ENCODE measurements at places on chromosomes 3 and 15.

GRCh38 chr3:41126472-41126871, 72.8 kb upstream of the CTNNB1 start:
- DNase-seq: no peak

GRCh38 chr3:18428991-18429745, 4.0 kb upstream of the SATB1 start:
- no peak for DNase-seq

DNA sequence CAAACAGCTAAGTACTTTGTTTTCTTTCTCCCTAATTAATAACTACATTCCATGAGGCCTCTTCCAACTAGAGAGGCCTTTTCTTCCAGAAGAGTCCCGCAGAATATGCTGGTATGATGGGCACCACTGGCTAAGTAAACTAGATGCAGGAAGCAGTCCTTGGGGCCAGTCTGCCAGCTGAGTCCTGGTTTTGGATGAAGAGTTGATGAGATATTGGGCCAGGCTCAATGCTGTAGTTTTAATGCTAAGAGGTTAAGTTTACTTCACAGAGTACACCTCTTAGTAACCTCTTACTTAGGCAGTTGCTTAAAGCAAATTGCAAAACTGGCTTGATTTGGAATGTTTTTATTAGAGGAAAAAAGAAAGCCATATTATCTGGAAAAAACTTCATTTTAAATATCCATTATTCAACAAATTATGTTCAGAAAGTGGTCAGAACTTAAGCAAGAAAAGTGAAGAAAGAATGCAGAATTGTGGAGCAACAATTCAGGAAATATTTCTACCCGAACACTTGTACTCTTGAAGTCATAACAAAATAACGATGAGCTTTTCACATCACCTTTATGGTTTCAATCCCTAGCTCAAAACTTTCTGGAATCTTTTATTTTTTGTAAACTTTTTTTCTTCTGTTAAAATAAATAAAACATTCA, 178.4 kb upstream of the CDIN1 start:
- no peak for DNase-seq

DNA sequence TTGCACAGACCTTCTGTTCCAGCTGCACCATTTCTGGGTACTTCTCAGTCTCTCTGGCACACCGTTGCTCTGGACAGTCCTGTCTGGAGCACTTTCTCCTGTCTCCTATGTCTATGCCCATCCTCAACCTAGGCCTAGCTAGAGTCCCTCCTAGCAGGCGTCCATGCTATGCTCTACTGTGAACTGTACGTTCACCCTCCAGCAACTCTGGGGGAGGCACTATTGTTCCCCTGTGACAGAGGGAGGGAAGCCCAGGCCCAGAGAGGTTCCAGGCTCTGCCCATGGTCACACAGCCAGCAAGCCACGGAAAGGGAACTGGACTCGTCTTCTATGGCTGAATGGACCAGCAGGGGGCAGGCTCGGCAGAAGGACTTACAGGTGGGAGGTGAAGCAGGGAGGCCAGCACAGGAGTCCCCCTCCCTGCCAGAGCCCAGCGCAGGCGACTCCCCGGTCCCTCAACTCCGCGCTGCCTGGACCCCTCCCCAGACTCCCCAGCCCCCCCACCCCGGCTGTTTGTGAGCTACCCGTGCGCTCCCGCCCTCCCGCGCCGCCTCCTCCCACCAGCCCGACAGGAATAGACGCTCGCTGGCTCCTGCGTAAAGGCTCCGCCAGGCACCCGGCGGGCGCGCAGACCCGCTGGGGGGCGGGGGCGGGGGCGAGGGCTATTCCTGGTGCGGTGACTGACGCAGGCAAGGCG, 1.7 kb upstream of the LINGO1 start:
- DNase-seq: peak; percentile 37

- DNase-seq: no peak
These were observed 545.0 kb downstream of the ZPLD1 start for GRCh38 chr3:102979682-102980354.

GRCh38 chr3:119616056-119616455, 18.4 kb downstream of the PLA1A start:
- DNase-seq: no peak

GRCh38 chr3:21169948-21170347, 581.1 kb downstream of the ZNF385D start:
- DNase-seq: no peak

DNA sequence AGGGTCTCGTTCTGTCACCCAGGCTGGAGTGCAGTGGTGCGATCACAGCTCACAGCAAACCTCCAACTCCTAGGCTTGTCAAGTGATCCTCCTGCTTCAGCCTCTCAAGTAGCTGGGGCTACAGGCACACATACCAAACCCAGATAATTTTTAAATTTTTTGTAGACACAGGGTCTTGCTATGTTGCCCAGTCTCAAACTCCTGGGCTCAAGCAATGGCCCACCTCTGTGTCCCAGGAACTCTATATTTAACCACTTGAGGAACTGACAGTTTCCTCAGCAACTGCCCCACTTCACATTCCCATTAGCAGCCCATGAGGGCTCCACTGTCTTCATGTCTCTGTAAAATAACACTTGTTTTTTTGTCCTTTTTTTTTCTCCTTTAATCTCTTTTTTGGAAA, 68.4 kb downstream of the TAMM41 start:
- no peak for DNase-seq

- no peak for DNase-seq
These were observed 28.4 kb upstream of the TCF12 start for GRCh38 chr15:56890038-56890437.

DNA sequence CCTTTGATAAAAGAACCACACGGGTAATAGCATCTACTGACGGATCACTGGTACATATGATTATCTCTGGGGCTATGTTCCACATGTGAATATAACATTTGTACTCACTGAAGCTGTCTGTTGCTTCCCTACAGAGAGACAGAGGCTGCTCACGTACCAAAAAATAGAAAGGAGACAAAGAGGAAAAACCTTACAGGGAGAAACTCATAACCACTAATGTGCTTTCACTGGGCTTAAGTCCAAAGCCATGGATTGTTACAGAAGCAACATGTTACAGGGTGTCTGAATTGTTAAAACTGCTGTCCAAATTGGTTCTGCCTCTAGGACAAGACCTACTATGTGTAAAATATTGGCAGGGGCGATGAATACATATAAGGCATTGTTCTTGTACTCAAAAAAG, 311.9 kb downstream of the FOXP1 start:
- no peak for DNase-seq

GRCh38 chr3:70805061-70805889, 492.8 kb upstream of the MDFIC2 start:
- DNase-seq: no peak

GRCh38 chr3:126034481-126035361, 49.2 kb downstream of the SLC41A3 start:
- DNase-seq: no peak

- DNase-seq: no peak
These were observed 44.5 kb downstream of the NKIRAS1 start for GRCh38 chr3:23872330-23872729.

DNA sequence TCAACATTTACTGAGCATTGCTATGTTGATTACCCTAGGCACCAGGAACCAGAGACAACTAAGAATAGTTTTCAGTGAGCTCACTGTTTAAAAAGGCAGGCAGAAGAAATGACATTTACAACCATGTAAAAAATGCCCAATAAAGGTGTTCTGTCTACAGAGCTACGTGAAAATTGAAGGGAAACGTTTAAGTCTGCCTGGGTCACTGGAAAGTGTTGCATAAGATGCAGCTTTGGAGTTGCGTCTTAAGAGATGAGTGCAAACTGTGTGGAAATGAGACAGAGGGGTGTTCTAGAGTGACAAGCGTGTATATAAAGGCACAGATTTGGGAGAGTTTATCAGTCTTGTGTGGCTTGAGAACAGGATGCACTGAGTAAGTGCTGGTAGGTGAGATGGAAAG, 278.7 kb upstream of the GOLGA6L4 start:
- no peak for DNase-seq

DNA sequence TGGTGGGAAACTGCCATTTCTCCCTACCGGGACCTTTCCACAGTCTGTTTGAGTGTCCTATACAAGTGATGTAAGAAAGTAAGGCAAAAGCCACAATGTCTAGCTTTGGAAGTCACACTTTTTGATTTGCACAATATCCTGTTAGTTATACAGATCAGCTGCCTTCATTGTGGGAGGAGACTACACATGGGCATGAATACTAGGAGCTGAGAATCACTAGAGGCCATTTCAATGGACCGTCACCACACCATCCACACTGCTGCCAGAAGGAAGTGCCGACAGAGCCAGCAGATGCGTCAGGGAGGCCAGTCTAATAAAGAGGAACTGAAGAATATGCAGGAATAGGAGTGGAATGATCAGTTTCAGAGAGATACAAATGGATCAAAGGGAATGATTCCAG, 65.8 kb downstream of the SCN11A start:
- DNase-seq: no peak

DNA sequence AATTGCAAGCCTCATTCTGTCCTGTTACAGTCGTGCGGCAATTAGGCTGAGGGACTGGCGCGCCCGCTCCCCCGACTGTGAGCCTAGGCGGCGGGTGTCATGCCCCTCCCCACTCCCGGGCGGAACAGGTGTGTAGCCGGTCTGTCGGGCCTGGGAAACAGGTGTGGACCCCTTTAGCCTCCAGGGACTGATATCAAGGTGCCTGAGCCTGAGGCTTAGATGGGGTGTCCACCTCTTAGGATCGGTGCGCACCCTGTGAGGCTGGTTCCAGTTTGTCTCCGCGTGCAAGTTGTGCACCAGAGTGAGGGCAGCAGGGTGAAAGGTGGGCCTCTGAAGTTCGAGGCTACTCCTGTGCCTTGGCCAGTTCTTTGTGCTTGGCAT, 686 bp downstream of the VPS8 start:
- DNase-seq: no peak

DNA sequence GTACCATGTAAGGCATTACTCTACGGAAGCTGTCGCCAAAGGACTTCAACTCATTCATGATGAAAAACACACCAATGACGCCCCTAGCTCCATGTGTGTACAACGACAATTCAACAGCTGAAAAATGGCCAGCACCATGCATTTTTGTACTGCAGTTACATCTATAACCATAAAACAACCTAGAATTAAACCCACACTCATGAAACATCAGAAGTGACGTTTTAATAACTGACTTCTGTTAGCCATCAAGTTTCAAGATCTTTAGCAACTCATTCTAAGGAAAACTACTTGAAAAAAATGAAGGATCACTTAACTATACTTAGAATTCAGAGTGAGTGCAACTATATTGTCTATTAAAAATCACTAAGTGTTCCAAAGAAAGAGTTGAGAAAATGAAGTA, 84.9 kb downstream of the RFTN1 start:
- no peak for DNase-seq

- DNase-seq: no peak
These were observed 87.5 kb downstream of the ADAMTS17 start for GRCh38 chr15:100254285-100254684.

GRCh38 chr3:190005343-190006113, 115.2 kb downstream of the P3H2 start:
- no peak for DNase-seq

GRCh38 chr15:29021857-29022256, 136.1 kb downstream of the APBA2 start:
- DNase-seq: no peak

- DNase-seq: no peak
These were observed 3.3 kb upstream of the SKIC8 start for GRCh38 chr15:78302579-78303312.

GRCh38 chr3:58999134-58999773, 50.6 kb downstream of the CFAP20DC start:
- no peak for DNase-seq

- no peak for DNase-seq
These were observed 63.1 kb downstream of the DCLK3 start for GRCh38 chr3:36701249-36701572.

- DNase-seq: no peak
These were observed 15.2 kb upstream of the XIRP1 start for GRCh38 chr3:39207361-39208186.

- peak; percentile 16 for DNase-seq
These were observed 9.8 kb downstream of the SCG5 start for GRCh38 chr15:32651229-32651837.

DNA sequence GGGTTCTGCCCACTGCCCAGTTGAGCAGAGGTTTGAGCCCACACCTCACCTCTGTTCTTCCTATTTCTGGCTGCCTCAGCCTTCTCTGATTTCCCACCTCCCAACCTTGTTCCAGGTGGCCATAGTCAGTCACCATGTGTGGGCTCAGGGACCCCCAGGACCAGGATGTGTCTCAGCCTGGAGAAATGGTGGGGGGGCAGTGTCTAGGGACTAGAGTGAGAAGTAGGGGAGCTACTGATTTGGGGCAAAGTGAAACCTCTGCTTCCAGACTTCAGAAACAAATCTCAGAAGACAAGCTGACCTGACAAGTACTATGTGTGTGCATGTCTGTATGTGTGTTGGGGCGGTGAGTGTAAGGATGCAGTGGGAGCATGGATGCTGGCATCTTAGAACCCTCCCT, 22.9 kb downstream of the SHF start:
- DNase-seq: no peak

- no peak for DNase-seq
These were observed 53.9 kb downstream of the ACAD9 start for GRCh38 chr3:128933213-128933921.

- no peak for DNase-seq
These were observed 62.9 kb upstream of the FNDC3B start for GRCh38 chr3:171976526-171976925.

- DNase-seq: no peak
These were observed 1.1 kb upstream of the PLD1 start for GRCh38 chr3:171811295-171811912.

- DNase-seq: no peak
These were observed 69.0 kb downstream of the RBM6 start for GRCh38 chr3:50008931-50009330.

- no peak for DNase-seq
These were observed 56.2 kb upstream of the LEKR1 start for GRCh38 chr3:156769721-156770654.

DNA sequence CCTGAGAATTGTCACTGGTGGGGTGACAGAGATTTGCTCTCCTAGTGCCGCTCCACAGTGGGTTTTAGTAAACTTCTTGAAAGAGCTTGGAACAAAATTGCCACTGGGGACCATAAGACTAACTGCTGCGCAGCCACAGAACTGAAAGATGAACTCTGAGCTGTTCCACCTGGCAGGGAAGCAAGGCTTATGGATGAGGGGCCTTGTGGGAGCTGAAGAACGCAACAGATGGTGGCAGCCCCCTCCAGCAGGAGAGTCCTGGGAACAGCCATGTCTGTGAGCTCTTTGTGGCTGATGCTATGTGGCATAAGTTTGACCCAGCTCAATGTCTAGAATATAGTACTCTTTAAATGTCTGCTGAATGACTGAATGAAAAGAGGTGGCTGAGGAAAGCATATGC, 66.8 kb upstream of the C2CD4B start:
- DNase-seq: no peak
